Transverse colon (tissue), 4 donors: ENCODE measurements at places on chromosomes 5 and 9.

DNA sequence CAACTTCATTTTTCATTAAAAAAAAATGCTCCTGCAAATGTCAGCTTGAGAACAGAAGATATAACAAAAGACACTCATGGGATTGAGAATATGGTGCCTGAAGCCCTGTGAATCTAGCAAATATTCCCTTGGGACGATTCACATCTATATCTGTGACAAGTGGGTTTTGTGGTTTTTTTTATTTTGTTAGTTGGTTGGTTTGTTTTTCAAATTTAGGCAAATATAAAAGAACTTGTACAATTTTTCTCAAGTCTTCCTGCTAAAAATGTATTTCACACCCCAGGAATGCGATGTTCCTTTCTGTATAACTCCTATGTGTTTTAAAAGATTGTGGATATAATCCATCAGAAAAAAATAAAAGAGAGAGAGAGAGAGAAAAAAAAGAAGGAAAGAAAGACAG is 1061.8 kb upstream of the ARRDC3 start:
- DNase-seq: no peak

DNA sequence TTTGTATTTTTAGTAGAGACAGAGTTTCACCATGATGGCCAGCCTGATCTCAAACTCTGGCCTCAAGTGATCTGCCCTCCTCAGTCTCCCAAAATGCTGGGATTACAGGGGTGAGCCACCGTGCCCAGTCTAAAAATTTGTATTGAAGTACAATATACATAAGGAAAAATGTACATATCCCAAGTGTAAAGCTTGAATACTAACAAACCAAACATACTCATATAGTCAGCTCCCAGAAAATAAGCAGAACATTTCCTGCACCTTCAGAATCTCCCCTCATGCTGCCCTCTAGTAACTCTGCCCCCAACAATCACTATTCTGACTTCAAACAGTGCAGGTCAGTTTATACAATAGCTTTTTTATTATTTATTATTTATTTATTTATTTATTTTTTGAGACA is 1.6 kb upstream of the NOL6 start:
- no peak for DNase-seq

- DNase-seq: no peak
Measured at GRCh38 chr9:69964446-69964845, 79.2 kb upstream of the MAMDC2 start.

DNA sequence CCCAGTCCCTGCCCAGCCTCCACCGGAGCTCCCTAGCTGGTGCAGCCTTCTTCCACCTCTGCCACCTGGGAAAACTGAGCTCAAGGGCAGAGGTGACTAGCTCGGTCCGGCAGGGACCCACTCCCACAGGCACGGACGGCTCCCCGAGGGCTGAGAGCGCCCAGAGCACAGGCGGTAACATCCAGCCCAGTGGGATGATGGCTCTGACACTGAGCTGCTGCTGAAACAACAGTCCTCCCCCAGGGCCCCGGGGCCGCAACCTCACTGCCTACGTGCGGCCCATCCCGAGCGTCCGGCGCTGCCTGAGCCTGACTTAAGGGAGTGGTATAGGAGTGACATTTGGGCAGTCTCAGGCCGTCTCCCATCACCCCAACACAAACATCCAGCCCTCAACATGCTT is 3.7 kb downstream of the FAM163B start:
- DNase-seq: no peak

- no peak for DNase-seq
Measured at GRCh38 chr9:16964228-16964627, 93.8 kb upstream of the BNC2 start.

DNA sequence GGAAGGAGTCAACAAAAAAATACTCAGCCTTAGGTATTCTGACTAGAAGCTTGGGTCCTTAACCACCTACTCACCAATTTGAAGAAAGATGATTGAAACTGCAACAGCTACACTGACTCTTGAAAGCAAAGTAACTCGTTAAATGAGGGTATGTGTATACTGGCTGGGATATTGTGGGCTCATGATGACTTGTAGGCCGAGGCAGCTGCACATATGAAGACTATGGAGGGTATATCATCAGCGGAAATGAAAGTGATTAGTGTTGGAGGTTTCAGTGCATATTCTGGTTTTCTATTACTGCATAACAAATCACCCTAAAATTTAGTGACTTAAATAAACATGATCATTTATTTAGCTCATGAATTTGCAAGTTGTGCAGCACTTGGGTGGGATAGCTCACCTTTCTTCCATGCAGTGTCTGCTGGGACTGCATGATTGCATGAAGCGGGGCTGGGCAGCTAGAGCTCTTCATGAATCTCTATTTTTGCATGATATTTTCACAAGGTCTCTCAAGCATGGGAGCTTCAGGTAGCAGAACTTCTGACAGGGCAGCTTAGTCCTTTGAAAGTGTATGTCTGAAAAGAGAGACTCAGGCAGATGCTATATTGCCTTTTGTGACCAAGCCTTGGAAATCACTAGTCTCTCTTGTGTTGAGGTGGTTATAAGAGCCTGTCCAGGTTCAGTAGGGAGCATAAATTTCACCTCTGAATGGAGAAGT is 96.1 kb upstream of the CDKN2B start:
- DNase-seq: no peak

GRCh38 chr5:44546286-44546685 is 157.1 kb upstream of the FGF10 start:
- DNase-seq: no peak

GRCh38 chr5:123718238-123718637 is 206.3 kb downstream of the CSNK1G3 start:
- DNase-seq: no peak

GRCh38 chr9:21266733-21267484 is 27.1 kb upstream of the IFNA14 start:
- DNase-seq: no peak
